Sigmoid colon (tissue), 7 donors: ENCODE measurements at places on chromosomes 1 and 21. TPM values are rescaled to one million over a fixed set of nuclear protein-coding genes. Genes with fewer than 3 reads are reported as not detected.

The OR2L5 gene
- total RNA-seq = not detected

The INKA2 gene
- total RNA-seq = 4.9 TPM

The FHAD1 gene
- total RNA-seq = not detected

The WDR64 gene
- not detected for total RNA-seq

The VANGL2 gene
- 6.6 TPM for total RNA-seq

The SLC45A1 gene
- total RNA-seq = 3.9 TPM

The MIXL1 gene
- not detected for total RNA-seq

The PPFIA4 gene
- 1.4 TPM for total RNA-seq

GRCh38 chr1:6470132-6471085, 4.4 kb upstream of the TNFRSF25 start:
- no peak overlapping the region for H3K27ac ChIP-seq
- no peak for DNase-seq
- H3K4me3 ChIP-seq = no peak overlapping the region
- H3K27me3 ChIP-seq = peaks cover 14% of the 10 kb centered on the region
- no peaks in the 10 kb centered on the region for H3K4me1 ChIP-seq

GRCh38 chr21:22346576-22346975, 1348.4 kb downstream of the NCAM2 start:
- no peaks in the 10 kb centered on the region for H3K36me3 ChIP-seq
- H3K4me3 ChIP-seq = no peak overlapping the region
- H3K27me3 ChIP-seq = no peaks in the 10 kb centered on the region
- H3K27ac ChIP-seq = no peak overlapping the region

DNA sequence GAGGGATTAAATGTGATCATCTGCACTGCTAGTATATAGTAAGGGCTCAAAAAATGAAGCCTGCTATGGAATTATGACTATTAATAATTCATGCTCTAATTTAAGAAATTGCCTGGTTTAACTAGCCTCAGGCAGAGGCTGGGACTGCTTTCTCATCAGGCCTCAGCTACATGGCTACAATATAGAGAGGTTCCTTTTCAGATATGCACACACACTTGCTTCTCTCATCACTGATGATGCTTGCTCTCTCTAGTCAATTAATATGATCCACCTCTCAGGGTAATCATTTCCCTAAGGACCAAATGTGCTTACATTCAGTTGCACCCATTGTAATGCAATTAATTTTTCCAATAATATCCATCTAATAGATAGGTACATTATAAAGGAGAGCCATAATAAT, 324.9 kb upstream of the ST6GALNAC5 start:
- H3K4me1 ChIP-seq = no peaks in the 10 kb centered on the region
- H3K27ac ChIP-seq = no peak overlapping the region
- no peak overlapping the region for H3K4me3 ChIP-seq
- no peaks in the 10 kb centered on the region for H3K36me3 ChIP-seq
- H3K27me3 ChIP-seq = no peaks in the 10 kb centered on the region

GRCh38 chr21:44398499-44398898, 45.1 kb downstream of the TRPM2 start:
- no peak overlapping the region for H3K4me3 ChIP-seq
- no peak for DNase-seq
- no peaks in the 10 kb centered on the region for H3K36me3 ChIP-seq
- H3K27me3 ChIP-seq = no peaks in the 10 kb centered on the region
- no peak overlapping the region for H3K27ac ChIP-seq

- H3K36me3 ChIP-seq = no peaks in the 10 kb centered on the region
- peak overlapping the region; percentile 21 for H3K27ac ChIP-seq
- no peak overlapping the region for H3K4me3 ChIP-seq
- no peaks in the 10 kb centered on the region for H3K27me3 ChIP-seq
- no peaks in the 10 kb centered on the region for H3K4me1 ChIP-seq
Observed at GRCh38 chr1:224727351-224728289, 111.5 kb downstream of the CNIH3 start.

- no peaks in the 10 kb centered on the region for H3K36me3 ChIP-seq
- H3K4me1 ChIP-seq = no peaks in the 10 kb centered on the region
- no peak overlapping the region for H3K4me3 ChIP-seq
- no peak overlapping the region for H3K27ac ChIP-seq
- DNase-seq = no peak
Observed at GRCh38 chr1:234940841-234941240, 187.8 kb downstream of the TOMM20 start.

DNA sequence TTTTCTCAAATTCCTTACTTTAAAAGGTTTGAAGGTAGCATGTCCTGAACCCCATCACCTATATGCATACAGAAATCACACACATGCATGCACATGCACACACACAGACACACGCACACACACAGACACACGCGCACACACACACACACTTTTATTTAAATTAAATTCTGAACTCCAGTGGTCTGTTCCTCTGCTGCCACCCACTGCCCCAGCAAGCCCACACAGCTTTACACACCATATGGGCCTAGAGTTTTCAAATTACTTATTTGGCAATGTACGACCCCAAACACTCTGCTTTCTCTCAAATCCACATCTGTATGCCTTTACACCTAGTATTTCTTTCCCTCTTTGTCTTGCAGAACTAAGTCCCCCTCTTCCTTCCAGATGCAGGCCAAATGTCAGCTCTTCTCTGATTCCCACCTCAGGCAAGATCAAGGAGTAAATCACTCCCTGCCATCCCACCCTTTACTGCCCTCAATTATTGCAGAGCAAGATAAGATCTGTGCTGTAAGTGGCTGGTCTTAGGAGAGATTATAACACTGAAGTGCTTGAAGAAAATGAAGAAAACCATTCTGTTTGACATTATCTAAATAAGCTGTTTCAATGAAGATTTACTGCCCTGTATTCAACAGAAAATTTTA, 429.9 kb upstream of the CXADR start:
- H3K27ac ChIP-seq = no peak overlapping the region
- peaks cover 5% of the 10 kb centered on the region for H3K4me1 ChIP-seq
- no peak overlapping the region for H3K4me3 ChIP-seq
- no peaks in the 10 kb centered on the region for H3K36me3 ChIP-seq

DNA sequence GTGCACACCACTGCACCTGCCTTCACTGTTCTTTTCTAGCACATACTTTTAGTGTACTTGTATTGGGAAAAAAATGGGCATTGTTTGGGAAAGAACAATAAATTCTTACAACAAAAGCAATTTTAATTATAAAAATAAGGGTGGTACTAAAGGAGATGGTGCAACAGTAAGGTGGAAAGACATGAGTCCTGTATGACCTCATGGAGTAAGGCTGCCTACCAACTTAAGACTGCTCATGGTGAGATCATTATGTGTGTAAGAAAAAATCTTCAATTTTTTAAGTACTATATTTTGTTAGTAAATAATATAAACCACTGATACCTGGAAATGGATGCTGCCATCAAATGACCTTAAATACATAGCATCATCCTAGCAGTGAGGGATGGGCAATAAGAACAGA, 29.6 kb upstream of the PHGDH start:
- no peak overlapping the region for H3K27ac ChIP-seq
- no peaks in the 10 kb centered on the region for H3K27me3 ChIP-seq
- H3K4me3 ChIP-seq = no peak overlapping the region

DNA sequence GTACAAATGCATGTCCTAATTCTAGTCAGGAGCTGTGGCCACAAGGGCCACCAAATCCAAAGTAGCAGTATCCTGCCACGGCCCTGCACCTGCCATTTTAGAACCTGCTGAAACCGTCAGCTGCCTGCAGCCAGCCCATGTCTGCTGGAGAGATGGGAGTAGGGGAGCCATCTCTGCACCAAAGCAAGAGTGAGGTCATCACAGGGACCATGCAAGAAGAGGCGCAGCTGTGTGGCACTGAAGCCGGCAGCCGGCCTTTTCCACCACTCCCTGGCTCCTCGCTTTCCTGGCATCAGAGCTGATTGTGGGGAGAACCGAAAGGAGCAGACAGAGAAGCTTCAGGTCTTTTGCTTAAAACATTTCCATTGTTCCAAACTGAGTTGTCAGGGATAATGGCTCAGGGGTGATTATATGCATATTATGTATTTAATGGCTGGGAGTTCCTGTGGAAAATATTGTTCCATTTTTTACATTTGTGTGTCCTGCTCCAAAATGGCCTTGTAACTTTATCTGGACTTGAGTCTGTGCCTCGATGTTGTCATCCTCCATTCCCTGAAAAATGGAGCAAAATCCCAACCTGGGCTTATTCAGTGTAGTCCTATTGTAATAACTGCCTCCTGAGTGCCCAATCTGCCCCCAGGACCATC, 18.7 kb upstream of the NBL1 start:
- H3K27me3 ChIP-seq = no peaks in the 10 kb centered on the region
- H3K4me1 ChIP-seq = peaks cover 33% of the 10 kb centered on the region
- H3K4me3 ChIP-seq = no peak overlapping the region
- peak overlapping the region; percentile 64 for H3K27ac ChIP-seq

DNA sequence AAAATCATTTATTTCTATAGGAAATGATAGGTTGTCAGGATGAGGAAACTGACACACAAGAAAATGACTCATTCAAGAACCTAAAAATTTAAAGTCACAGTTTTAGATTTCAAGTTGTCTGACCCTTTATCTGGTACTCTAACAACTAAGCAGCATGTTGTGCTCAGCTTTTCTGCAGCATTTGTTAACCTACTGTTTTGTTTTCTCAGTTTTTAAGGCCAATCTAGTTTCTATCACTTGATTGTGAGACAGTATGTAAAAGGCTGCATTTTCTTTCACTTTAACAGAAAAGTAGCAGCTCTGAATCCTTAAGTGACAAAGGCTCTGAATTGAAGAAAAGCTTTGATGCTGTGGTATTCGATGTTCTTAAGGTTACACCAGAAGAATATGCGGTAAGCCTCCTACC, 59.1 kb downstream of the RALGPS2 start:
- H3K36me3 ChIP-seq = no peaks in the 10 kb centered on the region
- H3K27ac ChIP-seq = no peak overlapping the region
- no peaks in the 10 kb centered on the region for H3K27me3 ChIP-seq
- H3K4me1 ChIP-seq = no peaks in the 10 kb centered on the region
- H3K4me3 ChIP-seq = no peak overlapping the region

- H3K4me1 ChIP-seq = no peaks in the 10 kb centered on the region
- H3K27me3 ChIP-seq = no peaks in the 10 kb centered on the region
- H3K27ac ChIP-seq = peak overlapping the region; percentile 67
- no peak for DNase-seq
- H3K4me3 ChIP-seq = no peak overlapping the region
Observed at GRCh38 chr1:212238552-212238951, 46.7 kb upstream of the PPP2R5A start.

GRCh38 chr1:53046930-53047329, 15.1 kb upstream of the PODN start:
- H3K27ac ChIP-seq = peak overlapping the region; percentile 9
- no peak overlapping the region for H3K4me3 ChIP-seq
- H3K36me3 ChIP-seq = no peaks in the 10 kb centered on the region
- no peaks in the 10 kb centered on the region for H3K27me3 ChIP-seq

GRCh38 chr1:224624432-224624831, 8.3 kb downstream of the CNIH3 start:
- no peak overlapping the region for H3K4me3 ChIP-seq
- H3K27me3 ChIP-seq = no peaks in the 10 kb centered on the region
- no peak for DNase-seq
- no peak overlapping the region for H3K27ac ChIP-seq

- no peaks in the 10 kb centered on the region for H3K36me3 ChIP-seq
- H3K27ac ChIP-seq = no peak overlapping the region
- no peaks in the 10 kb centered on the region for H3K4me1 ChIP-seq
Observed at GRCh38 chr1:242468784-242469183, 55.7 kb downstream of the PLD5 start.

- no peak for DNase-seq
- H3K27me3 ChIP-seq = no peaks in the 10 kb centered on the region
- H3K36me3 ChIP-seq = no peaks in the 10 kb centered on the region
- H3K4me1 ChIP-seq = no peaks in the 10 kb centered on the region
- H3K4me3 ChIP-seq = no peak overlapping the region
Observed at GRCh38 chr1:24096009-24096738, 15.8 kb downstream of the MYOM3 start.

GRCh38 chr21:33487996-33488395, 3.5 kb downstream of the DNAJC28 start:
- H3K4me3 ChIP-seq = no peak overlapping the region
- no peaks in the 10 kb centered on the region for H3K27me3 ChIP-seq
- no peaks in the 10 kb centered on the region for H3K36me3 ChIP-seq
- no peak overlapping the region for H3K27ac ChIP-seq

GRCh38 chr1:237258871-237259270, 216.9 kb downstream of the RYR2 start:
- no peak overlapping the region for H3K4me3 ChIP-seq
- H3K27ac ChIP-seq = peak overlapping the region; percentile 25
- no peaks in the 10 kb centered on the region for H3K4me1 ChIP-seq
- H3K27me3 ChIP-seq = no peaks in the 10 kb centered on the region

DNA sequence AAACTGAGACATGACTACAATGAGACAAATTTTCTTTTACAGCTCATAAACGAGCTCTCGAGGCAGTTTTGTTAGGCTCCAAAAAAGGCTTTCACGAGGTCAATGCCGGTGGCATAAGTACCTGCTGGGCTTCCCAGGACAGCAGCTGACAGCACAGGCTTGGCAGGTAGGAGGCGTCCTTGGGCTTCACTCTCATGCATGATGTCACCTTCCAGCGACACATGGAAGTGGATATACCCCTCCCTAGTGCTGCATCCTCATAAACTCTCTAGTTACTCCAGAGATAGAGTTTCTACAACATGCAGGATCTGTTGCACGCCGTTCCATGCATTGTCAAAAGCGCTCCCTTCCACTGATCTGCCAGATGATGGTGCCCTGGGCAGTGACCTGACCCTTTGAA, 112.5 kb upstream of the PAXBP1 start:
- H3K27me3 ChIP-seq = no peaks in the 10 kb centered on the region
- no peak overlapping the region for H3K27ac ChIP-seq
- no peak overlapping the region for H3K4me3 ChIP-seq
- H3K36me3 ChIP-seq = no peaks in the 10 kb centered on the region
- no peak for DNase-seq

GRCh38 chr1:156149374-156150332, 3.7 kb upstream of the SEMA4A start:
- H3K36me3 ChIP-seq = no peaks in the 10 kb centered on the region
- H3K27ac ChIP-seq = no peak overlapping the region
- no peak overlapping the region for H3K4me3 ChIP-seq

DNA sequence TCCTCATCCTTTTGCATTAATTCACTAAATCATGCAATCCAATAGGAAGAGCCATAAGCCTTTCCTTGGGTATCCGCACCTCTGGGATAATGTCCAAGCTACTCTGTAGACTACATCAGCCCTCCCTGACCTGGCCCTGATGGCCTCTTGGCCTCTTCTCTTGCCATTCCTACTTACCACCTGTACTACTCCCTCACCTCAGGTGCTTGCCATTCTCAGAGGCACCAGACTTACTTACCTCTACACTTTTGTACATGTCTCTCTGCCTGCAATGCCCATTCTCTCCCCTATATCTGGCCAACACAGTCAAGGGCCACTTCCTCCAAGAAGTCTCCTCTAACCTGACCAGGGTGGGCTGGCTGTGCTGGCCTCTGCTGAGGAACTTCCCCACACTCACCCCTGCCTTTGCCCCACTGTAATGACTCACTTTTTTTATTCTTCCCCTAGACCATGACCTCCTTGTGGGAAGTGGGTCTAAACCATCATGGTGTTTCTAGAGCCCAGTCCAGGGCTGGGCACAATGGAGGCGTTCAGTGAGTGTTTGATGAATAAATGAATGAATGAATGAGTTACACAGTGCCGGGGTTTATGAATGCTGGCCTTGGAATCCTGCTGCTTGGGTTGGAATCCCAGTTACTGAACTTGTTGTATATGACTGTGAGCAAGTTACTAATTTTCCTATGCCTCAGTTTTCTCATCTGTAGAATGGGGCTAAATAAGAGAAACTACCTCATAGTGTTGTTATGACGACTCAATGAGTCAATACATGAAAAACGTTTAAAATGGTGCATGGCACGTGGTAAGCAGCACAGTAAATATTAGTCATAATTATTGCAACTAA, 179.8 kb downstream of the FOXD2 start:
- no peaks in the 10 kb centered on the region for H3K36me3 ChIP-seq
- H3K27ac ChIP-seq = no peak overlapping the region
- no peak for DNase-seq
- H3K4me1 ChIP-seq = no peaks in the 10 kb centered on the region
- H3K4me3 ChIP-seq = no peak overlapping the region
- no peaks in the 10 kb centered on the region for H3K27me3 ChIP-seq
